D341Med (cell line): ENCODE measurements at places on chromosomes 4 and X.

DNA sequence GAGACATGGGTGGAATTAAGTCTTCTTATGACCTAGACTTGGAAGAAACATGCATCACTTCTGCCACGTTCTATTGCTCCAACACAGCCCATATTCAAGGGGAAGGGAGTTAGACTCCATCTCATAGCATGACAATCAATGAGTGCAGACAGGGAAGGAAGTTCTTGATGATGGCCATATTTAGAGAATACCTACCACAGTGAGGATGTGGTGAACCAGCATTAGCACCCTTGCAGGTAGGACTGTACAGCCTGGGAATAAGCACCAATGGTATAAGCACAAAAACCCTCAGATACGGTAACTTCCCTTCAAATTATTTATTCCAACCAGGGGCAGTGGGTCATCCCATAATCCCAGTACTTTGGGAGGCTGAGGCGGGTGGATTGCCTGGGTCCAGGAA, 29.8 kb downstream of the PAGE2 start:
- no peak for DNase-seq

DNA sequence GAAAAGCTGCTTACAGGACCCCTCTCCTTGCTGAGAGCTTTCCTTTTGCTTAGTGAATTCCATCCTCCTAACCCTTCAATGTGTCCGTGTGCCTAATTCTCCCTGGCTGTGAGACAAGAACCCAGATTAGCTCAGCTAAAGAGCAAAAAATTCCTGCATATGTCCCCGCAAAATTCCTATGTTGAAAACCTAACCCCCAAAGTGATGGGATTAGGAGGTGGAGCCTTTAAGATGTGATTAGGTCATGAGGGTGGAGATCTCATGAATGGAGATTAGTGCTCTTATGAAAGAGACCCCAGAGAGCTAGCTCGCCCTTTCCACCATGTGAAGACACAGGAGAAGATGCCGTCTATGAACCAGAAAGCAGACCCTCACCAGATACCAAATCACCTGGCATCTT, 503.0 kb upstream of the DIAPH2 start:
- DNase-seq = no peak

- no peak for DNase-seq
Observed at GRCh38 chr4:26058537-26058936, 144.5 kb downstream of the SMIM20 start.

DNA sequence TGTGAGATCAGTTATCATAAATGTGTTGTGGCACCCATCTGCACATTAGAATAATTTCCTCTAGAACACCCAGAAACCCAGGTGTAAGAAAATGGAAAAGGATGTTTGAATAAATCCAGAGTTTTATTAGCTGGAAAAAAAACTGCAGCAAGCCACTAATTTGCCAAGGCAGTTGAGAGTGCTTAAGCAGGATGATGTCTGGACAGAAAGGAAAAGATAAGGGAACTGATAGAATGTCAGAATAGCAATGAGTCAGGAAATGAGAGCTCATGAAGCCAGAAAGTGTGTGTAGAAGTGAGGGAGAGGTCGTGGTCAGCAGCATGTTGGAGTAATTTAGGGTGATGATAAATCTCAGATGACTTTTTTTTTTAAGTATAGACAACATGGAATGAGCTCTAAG, 15.2 kb upstream of the NEUROG2 start:
- no peak for DNase-seq

- DNase-seq = peak; percentile 22
Observed at GRCh38 chrX:1385253-1386223, 6.4 kb downstream of the SLC25A6 start.

GRCh38 chr4:112938461-112939058, 110.9 kb upstream of the ANK2 start:
- peak; percentile 38 for DNase-seq

DNA sequence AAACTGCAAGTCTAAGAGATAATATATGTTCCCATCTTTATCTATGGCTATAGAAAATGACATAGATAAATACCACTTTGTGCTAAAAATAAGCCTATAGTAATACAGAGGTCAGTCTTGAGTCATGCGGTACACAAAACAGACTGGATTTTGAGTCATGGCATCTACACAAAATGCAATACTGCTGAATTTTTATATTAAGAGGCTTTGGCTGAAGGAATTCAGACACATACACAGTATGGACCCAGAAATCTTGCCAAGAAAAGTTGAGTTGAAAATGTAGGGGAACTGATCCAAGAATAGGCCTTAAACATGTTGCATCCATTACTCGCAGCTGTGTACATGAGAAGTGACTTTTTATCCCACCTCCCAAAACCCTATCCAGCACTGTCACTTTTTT, 184.4 kb downstream of the TENM3 start:
- DNase-seq = no peak

GRCh38 chrX:72393836-72394517, 88.3 kb upstream of the CITED1 start:
- no peak for DNase-seq

GRCh38 chrX:40733706-40734105, 1.6 kb downstream of the MED14 start:
- DNase-seq = no peak

DNA sequence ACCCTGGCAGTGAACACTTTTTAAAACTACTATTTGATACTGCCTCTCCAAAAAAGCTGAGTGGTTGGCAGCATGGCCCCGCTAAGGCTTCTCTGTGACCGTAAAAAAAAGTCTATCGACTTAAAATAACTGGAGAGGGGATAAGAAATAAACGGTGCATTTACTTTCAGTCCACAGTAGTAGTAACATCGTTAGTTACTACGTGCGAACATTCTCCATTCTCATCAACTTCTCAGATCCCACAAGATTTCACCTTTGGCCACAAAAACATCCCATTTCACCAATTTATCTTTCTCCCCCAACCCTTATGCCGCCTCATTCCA, 524 bp upstream of the EXOSC9 start:
- DNase-seq = no peak

DNA sequence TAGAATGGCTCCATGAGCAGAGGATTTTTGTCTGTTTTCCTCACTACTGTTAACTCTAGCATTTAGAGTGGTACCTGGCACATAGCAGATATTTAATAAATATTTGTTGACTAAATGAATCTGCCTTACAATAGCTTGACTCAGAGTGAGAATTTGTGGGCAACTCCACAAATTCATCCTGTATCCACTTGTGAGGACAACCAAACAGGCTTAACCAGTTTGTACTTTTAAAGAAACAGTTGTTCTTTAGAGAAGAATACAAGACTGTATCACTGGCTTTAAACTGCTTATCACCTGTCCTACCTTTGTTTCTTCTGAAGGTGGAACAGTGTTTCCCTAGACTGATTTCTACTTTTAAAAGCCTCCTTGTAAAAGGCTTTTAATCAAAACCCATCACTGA, 141.3 kb upstream of the SH3RF1 start:
- no peak for DNase-seq

GRCh38 chr4:108013955-108014354, 24.3 kb downstream of the HADH start:
- DNase-seq = no peak

- no peak for DNase-seq
Observed at GRCh38 chr4:124464836-124465235, 247.7 kb downstream of the ANKRD50 start.

DNA sequence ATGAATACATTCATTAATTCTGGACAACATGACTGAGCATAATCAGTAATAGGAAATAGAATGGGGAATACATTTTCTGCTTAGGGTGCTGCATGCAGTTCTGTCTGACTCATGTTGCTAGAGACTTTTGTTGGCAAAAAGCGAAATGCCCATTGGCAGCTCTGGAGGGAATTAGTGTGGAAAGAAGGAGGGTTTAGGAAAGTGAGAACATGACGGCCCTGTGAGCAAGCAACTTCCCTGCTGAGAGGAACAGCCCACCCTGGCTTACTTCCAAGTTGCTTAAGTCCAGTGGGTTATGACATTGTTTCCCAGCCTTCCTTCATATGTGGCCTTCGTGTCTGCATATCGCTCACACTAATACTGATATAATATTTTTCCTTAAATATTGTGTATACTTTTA, 13.8 kb downstream of the MAD2L1 start:
- DNase-seq = peak; percentile 30

- no peak for DNase-seq
Observed at GRCh38 chr4:138233313-138234034, 8.7 kb downstream of the SLC7A11 start.

DNA sequence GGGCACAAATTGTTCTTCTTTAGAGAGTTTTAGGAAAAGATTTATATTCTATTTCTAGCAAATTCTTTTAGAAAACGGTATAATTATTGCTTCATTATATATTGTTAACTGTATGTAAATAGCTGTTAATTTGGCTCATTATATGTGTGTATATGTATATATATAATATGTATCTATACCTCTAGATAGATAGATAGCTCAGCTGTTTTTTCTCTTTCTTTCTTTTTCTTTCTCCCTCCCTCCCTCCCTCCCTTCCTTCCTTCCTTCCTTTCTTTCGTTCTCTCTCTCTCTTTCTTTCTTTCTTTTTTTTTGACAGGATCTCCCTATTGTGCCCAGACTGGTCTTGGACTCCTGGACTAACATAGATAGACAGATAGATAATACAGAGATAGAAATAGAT, 1538.8 kb downstream of the PCDH7 start:
- DNase-seq = no peak

DNA sequence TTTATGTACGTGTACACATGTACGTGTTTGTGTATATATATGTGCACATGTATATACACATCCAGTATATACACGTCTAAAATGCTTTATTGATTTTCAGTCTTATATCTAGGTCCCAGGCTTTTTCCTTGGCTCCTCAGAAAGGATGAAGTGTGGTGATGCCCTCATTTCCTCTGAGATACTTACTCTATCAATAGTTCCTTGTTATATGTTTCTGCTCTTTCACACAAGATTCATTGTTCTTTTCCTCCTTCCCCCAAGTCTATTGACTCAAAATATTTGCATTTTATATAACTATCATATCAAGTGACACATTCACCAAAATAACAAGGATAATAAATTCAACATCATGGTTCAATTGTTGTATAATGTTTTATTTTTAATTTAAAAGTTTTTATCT, 359.2 kb downstream of the EPHA5 start:
- no peak for DNase-seq

DNA sequence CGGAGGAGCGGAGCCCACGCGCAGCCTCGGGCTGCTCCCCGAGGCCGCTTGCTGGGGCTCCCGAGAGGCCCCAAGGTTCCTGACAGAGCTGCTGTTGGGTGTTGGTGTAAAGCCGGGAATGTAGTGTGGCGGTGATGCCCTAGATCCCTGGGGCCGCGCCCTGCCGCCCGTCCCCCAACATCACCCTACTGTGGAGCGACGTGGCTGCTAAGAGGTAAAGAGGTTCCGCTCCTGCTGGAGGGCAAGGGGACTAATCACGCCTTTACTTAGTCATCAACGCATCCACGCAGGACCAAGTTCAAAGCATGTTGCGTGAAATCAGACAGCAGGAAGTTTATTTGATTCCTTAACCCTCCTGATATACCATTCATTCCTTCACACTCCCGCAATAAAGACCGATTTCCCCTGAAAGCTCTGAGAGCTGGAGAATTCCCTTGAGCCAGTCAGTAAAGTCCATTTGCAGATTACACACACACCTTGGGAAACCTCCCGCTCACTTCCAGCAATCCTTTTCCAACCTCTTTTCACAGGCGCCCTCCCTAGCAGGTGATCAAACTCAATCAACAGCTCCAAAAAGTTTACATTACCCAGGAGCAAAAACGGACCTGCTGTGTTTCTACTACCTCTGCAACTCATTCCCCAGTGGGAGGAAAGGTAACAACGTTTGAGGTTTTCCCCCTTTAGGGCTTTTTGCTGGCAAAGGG, 579 bp upstream of the GABRA2 start:
- DNase-seq = no peak

GRCh38 chr4:47643845-47644244, 158.8 kb downstream of the ATP10D start:
- DNase-seq = no peak

DNA sequence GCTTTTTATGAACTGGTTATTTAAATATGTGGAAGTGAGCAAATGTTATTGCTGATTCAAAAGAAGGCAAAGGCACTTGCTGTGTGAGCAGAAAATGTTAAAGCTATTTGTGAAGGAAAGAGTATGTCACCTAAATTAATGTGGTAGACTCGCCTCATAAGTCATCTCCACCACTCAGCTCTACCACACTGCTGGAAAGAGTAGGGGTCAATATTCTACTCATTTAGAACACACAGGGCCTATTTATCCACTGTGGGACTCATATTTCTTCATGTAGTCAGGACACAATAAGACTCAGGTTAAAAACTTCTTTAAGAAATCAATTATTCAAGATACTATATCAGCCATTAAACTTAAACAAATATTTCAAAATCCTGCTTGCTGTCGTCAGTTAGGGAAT, 106.5 kb downstream of the SLC7A11 start:
- no peak for DNase-seq
